ENCODE measurements at places on chromosomes 2 and 18.
A peak's percentile ranks its signal among the peaks of the same experiment; 100 is the strongest.

DNA sequence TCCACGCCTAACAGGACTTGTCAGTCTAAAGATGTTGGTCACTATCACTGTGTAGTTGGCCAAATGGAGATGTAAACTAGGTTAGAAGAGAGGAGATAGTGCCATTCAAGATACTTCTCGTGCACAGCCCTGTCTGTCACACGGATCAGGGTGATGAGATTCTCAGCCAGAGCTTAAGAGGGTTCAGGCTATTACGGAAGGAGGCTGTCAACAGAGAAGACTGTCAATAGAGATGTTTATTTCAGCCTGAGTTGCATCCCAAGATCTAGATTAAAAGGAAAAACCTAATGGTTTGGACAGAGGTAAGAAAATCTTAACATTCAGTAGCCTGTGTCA is 83.4 kb downstream of the AAK1 start:
- DNase-seq, result no peak

DNA sequence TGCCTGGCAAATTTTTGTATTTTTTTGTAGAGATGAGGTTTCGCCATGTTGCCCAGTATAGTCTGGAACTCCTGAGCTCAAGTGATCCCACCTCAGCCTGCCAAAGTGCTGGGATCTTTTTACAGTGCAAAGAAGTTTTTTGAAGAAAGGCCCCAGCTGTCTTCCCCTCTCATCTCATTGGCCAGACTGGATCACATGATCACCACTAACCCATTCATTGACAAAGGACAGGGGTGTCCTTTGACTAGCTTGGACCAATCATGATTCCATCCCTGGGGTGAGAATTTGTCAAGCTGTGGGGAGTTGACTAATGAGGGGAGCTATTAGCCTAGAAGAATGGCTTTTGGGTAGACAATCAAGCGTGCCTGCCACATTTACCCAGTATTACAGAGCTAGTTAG is 232.9 kb upstream of the TANK start:
- no peak for DNase-seq

- no peak for DNase-seq
Measured at GRCh38 chr2:24792542-24792873, 683 bp downstream of the PTRHD1 start.

GRCh38 chr2:37526323-37526722 is 145.1 kb downstream of the CDC42EP3 start:
- no peak for DNase-seq

GRCh38 chr18:43982582-43982981 is 698.1 kb upstream of the SETBP1 start:
- DNase-seq, result no peak

GRCh38 chr2:173349287-173349686 is 5.4 kb upstream of the CDCA7 start:
- DNase-seq, result no peak

- DNase-seq, result peak; percentile 74
Measured at GRCh38 chr2:29196792-29197788, 81.9 kb downstream of the CLIP4 start.

GRCh38 chr2:49914281-49914680 is 760.0 kb upstream of the FSHR start:
- DNase-seq, result no peak

GRCh38 chr18:58367425-58368140 is 261.3 kb downstream of the ALPK2 start:
- no peak for DNase-seq

DNA sequence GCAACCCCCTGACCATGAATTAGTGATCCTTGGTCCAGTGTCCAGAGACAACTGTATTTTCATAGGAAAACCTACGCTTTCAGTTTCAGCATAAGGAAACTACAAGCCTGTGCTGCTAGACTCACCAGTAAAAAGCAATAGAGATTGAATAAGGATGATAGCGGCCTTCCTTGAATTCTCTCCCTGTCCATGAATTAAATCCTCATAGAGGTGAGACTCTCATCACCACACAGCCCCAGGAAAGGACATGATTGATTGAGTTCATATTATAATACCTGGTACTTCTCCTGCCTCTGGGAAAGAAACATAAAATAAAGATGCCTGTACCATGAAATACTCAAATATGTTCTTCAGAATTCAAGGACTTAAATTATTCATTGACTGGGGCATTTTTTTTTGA is 146.3 kb upstream of the SPOPL start:
- DNase-seq, result no peak

GRCh38 chr2:17079262-17079661 is 413.6 kb upstream of the CYRIA start:
- no peak for DNase-seq

- DNase-seq, result no peak
Measured at GRCh38 chr2:152452256-152452973, 117.4 kb downstream of the FMNL2 start.

DNA sequence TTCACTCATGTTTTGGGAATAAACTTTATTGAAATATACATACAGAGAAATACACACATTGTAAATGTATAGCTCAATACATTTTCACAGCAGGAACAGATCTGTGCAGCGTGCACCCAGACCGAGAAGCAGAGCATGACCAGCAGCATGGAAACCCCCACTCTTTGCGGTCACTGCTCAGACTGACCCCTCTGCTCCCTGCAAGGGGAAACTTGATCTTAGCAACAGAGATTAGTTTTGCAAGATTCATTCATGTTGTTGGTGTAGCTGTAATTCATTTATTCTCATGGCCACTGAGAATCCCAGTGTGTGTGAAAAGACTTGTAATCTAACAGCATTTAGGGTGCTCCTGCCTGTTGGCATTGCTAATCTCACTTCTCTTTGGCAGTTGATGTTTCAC is 35.2 kb downstream of the LPIN1 start:
- DNase-seq, result no peak

DNA sequence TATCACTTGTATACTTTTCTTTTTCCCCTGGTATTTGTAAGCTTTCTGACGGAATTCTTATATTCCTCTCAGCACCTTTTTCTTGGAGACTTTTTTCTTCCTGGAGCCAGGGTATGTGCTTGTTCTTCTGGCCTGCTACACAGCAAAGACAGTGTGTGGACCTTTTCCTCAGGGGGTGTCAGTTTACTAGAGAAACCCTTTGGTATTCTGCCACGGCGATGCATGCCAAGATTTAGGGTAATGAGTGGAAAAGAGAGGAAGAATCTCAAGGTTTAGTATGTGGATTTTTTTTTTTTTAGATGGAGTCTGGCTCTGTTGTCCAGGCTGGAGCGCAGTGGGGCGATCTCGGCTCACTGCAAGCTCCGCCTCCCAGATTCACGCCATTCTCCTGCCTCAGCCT is 152.2 kb downstream of the PHLPP1 start:
- DNase-seq, result no peak

- DNase-seq, result no peak
Measured at GRCh38 chr18:9764011-9764481, 55.9 kb downstream of the RAB31 start.

GRCh38 chr2:60047944-60048525 is 505.4 kb downstream of the BCL11A start:
- no peak for DNase-seq

- no peak for DNase-seq
Measured at GRCh38 chr18:23541349-23542093, 38.2 kb downstream of the RMC1 start.

DNA sequence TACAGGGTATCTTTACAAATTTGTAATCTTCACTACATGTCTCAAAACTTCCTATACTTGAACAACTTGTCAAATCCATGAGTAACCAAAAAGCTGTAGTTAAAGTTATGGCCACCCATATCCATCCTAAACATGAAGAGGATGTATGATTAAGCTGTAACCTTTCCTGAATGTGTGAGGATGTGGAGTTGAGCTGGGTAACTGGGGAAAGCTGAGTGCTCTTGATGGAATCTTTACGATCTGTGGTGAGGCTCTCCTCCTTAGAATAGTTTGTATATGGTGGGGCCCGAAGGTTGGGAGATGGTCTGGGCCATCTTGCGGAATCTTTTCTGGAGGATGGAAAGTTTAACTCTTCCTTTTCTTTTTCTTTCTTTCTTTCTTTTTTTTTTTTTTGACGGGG is 29.4 kb downstream of the DPP4 start:
- no peak for DNase-seq

DNA sequence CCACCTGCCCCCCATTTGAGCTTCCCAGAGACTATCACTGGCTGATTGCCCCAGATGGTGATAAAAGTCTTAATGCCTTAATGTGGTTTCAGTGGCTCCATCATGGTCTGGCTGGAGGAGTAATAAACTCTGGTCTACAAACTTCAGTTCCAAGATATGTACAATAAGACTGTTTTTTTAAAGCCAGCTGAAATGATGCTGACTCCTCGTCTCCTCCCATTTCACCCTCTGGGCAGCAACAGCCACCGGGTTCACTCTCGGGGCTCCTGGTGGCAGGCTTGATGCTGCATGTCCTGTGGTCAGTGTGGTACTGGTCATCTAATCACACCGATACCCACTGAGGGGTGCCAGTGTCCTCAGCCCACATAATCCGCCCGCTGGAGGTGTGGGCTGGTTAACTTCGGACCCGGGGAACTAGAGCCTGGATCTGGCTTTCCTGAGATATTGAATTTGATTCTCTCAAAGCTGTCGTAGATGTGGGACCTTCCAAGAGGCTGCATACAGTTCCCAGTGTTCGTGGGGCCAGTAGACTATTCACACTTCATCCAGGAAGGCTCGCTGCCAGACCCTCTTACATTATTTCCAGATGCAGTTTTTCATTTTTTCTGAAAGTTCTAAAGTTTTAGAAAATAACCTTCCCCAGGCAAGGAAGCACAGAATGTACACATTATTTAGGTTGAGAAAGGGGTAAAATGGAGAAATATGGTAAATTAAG is 95.3 kb downstream of the GALR1 start:
- DNase-seq, result no peak

GRCh38 chr2:240259201-240259923 is 118.9 kb upstream of the OTOS start:
- no peak for DNase-seq

DNA sequence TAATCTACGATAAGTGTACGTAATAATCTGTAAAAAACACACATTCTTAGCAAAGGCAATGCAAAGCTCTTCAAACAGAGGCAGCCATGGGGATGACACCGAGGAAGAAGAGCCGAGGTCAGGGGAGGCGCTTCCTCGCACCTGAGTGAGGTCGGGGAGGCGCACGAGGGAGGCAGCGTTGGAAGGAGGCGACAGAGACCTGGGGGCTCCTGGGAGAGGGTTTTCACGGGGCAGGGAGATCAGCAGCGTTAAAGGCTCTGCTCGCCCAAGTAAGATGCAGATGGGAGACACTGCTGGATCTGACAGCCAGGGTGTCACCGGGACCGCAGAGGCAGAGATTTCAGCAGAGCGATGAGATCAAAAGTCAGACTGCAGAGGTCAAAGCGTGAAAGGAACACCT is 143.1 kb downstream of the L3MBTL4 start:
- no peak for DNase-seq

- DNase-seq, result no peak
Measured at GRCh38 chr2:216583147-216583546, 50.1 kb upstream of the IGFBP2 start.
